ENCODE measurements at places on chromosomes 11 and 22.
A peak's percentile ranks its signal among the peaks of the same experiment; 100 is the strongest.

DNA sequence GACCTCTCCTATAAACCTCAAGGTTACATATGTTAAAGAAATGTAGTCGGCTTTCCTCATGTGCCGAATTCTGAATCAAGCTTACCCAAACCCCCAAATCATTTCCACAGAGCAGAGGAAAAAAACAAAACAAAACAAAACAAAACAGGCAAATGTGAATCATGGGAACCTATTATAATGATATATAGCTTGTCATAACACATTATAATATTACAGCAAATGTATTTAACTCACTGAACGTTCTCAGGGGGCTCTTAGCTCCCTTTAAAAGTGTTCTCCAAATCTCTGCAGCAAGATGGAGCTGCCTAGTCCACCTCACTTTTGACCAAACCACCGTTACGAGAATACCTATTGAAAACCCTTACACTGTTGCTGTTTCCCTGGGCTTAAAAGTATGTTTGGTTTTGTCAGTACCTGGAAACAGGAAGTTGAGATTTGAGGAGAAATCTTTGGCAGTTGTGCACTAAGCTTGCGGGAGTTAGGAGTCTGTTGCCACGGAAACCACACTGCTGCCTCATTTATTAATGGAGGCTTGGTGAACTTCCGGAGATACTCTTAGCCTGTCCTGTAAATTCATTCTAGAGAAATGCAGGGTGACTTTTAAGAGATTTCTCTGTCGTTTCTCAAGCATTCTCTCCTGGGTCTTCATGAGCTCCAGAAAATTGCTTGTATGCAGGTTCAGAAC, 167.0 kb upstream of the RASSF10 start:
- DNase-seq = peak; percentile 40

DNA sequence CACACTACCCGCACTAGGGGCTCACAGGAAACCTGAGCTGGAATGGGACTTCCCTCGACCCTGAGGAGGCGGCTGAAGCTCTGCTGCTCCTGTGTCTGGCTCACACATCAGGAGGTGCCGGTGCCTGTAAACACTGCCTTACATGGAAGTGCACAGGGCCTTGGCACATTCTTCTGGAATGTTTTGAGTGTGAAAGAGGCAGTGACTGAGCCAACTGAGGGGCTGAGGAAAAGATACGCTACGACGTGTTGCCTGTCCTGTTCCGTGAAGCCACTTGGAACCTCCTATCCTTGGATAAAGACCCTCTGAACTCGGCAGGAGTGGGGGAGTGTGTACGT, 10.5 kb downstream of the TXN2 start:
- no peak for DNase-seq

DNA sequence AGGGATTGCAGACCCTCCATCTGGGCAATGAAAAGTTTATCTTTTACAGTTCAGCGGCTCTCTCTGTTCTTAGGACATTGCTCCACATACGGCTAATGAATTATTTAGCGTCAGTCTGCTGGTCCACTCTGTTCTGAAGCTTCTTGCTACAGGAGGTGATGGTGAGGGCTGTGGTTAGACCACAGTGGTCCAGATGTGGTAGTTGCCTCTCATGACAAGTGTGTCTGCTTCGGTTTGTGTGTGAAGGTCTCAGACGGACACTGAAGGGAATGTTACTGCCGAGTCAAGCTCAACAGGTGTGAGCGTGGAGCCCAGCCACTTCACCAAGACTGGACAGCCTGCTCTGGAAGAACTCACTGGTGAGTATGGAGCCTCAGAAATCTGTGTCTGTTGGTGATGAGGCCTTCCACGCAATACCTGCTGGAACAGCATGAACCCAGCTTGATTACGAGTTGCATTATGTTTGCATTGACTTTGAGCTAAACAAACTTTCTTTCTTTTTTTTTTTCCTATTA, 220.8 kb downstream of the DBX1 start:
- DNase-seq = no peak

DNA sequence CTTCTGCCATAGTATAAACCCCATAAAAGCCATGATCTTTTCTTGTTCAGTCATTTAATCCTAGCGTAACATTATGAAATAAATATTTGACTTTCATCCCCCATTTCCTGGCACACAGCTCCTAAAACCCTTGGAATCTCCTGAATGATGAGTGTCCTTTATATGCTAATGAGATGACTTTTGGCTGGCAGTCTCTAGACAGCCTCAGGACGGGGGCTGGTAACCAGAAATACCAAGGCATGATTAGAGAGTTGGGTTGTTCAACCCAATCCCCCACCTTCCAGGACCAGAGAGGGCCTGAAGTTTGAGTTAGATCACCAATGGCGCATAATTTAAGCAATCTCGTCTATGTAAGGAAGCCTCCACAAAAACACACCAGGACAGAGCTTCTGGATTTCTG, 1246.1 kb upstream of the TENM4 start:
- no peak for DNase-seq

GRCh38 chr11:126927623-126928022, 72.9 kb downstream of the KIRREL3 start:
- DNase-seq = no peak

DNA sequence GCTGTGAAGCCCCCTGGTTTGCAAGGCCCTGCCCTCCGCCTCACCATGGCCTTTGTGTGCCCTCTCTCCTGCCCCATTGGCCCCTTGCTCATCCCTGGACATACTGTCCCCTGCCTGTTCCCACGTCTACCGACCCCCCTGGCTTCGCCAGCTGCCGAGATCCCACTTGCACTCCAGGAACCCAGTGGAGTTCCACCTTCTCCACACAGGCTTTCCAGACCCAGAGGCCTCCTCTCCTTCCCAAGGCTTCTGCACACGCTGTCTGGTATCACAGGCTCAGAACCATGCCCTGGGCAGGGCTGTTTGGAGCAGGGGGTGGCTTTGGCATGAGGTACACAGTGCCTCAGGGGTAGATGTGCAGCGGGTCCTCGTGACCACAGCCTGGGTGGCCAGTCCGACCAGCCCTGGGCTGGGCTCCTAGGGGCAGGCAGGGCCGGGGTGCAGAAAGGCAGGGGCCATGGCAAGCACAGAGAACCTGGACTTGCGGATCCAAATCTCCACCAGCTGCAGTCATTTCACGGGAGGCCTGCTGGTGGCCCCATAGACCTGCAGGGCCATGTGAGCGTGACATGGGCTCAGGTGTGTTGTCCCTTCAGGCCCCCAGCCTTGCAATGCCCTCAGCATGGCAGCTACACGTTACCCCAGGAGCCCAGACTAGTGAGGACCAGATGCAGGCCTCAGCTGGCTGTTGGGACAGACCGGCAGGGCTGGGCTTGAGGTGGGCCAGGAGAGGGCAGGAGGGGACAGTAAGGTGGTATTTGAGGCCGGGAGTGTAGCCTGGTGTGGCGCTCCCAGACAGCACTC, 9.5 kb downstream of the GRK2 start:
- peak; percentile 58 for DNase-seq

DNA sequence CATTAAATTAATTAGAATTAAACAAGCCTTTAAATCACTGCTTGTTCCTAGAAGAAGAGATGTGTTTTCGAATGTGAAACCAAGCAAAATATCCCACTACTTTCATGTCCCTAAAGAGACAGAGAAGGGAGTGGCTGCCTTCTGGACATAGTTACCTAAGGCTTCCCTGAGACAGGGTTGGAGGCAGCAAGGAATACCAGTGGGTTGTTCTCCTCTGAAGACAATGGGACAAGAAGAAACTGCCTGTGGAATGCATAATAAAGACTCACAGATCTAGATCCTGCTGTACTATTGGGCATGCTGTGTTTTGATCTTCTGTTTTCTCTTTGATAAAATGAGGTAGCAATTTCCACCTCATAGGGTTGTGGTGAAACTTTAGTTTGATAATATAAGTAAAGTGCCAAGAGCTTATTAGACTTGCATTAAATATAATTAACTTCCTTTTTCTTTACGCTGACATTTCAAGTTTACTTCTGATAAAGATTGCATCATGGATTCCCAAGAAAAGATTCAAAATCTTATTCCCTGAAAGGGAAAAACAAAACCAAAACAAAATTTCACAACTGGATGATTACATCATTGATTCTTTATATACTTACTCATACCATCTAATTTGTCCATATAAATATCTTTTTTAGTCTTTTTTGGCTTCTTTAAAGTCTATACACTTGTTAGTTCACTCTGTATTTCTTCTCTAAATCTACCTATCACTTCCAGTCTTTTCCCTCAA, 621.3 kb downstream of the ETS1 start:
- peak; percentile 27 for DNase-seq

DNA sequence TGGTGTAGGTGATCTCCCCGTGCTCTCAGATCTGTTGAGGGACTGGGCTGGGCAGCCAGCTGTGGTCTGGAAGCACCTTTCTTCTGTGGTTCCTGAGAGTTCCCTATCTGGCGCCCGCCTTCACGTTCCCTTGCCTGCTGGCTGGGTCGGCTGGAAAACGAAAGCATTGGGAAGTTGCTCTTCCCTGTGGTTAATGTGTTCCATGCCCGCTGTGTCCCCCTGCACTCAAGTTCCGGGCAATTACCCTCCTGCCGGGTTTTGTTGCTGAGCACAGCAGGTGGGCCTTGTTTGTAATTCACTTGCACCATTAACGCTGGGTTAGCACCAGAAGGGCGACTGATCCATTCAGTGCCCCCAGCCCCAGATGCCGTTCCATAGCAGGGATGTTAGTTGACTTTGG, 134.1 kb downstream of the GRIK4 start:
- DNase-seq = no peak

GRCh38 chr11:121802542-121802941, 313.5 kb downstream of the BLID start:
- no peak for DNase-seq

DNA sequence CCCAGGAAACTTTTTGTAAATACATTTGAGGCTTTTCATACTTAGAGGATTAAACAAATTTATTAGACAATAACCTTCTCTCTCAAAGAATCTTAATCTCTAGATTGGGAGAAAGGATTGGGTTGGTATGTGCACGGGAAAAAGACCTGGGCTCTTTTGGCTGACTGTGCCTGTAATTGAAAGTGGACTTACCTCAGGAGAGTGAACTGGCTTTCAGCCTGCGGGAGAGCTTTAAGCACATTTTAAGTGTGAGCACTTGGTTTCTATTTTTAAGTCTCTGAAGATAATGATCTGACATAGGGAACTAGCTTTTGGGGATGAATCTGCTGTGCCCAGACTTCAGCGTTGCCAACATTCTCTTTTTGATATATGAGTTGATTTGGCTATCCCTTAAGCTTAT, 35.8 kb downstream of the UVRAG start:
- peak; percentile 43 for DNase-seq

DNA sequence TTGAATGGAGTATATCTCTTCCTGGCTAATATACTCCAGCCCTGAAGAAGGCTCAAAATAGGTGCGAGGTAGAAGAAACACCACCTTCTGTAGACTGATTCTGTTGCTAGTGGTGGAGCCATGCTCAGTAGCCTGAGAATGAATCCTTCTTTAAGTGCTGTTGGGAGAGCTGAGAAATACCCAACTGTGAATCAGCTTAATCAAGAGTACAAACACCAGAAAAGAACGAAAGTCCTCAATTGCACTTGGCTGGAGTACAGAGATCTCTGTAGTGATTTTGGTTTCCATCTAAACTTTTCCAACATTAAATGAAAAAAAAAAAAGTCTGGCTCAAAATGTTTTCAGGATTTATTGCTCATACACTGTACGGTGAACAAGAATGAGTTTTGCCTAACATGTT, 619.1 kb downstream of the METTL15 start:
- DNase-seq = no peak

Data from hematopoietic multipotent progenitor cell treated with erythropoietin and hydrocortisone succinate and interleukin-3 and kit ligand, for 4 days (in vitro differentiated cells).